ENCODE measurements at places on chromosomes 12 and 14. TPM values are rescaled to one million over a fixed set of nuclear protein-coding genes. Genes with fewer than 3 reads are reported as not detected.

Gene SLC10A1
- not detected for total RNA-seq

Gene PPP1R1A
- 1.4 TPM for total RNA-seq

Gene IL31
- not detected for total RNA-seq

Gene NOVA1
- total RNA-seq: 5.6 TPM

Gene TMEM253
- not detected for total RNA-seq

Gene OR4K17
- not detected for total RNA-seq

Gene TDG
- 18.6 TPM for total RNA-seq

Gene MYO1H
- not detected for total RNA-seq

Gene ADCY6
- 28.6 TPM for total RNA-seq

Gene KLRC2
- total RNA-seq: not detected

Gene TBX5
- total RNA-seq: not detected

Gene EPYC
- total RNA-seq: not detected

Gene HOXC13
- not detected for total RNA-seq

Gene NPFF
- total RNA-seq: not detected

DNA sequence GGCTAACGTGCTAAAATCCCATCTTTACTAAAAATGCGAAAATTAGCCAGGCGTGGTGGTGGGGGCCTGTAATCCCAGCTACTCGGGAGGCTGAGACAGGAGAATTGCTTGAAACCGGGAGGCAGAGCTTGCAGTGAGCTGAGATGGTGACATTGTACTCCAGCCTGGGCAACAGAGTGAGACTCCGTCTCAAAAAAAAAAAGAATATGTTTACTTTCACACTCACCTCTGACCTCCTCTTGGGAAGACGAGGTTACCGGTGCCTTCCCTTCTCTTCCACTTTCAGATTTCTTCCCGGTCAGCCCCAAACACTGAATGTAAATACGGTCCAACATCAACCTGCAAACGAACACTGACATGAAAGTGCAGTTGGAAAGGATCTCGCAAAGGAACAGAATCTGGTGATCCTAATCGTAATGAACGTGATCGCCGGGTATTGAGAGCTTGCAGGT, 31.8 kb upstream of the PPP1R13B start:
- DNase-seq: no peak
- no peaks in the 10 kb centered on the region for H3K36me3 ChIP-seq
- no peak overlapping the region for H3K4me3 ChIP-seq
- peaks cover 26% of the 10 kb centered on the region for H3K4me1 ChIP-seq
- H3K27ac ChIP-seq: peak overlapping the region; percentile 79

DNA sequence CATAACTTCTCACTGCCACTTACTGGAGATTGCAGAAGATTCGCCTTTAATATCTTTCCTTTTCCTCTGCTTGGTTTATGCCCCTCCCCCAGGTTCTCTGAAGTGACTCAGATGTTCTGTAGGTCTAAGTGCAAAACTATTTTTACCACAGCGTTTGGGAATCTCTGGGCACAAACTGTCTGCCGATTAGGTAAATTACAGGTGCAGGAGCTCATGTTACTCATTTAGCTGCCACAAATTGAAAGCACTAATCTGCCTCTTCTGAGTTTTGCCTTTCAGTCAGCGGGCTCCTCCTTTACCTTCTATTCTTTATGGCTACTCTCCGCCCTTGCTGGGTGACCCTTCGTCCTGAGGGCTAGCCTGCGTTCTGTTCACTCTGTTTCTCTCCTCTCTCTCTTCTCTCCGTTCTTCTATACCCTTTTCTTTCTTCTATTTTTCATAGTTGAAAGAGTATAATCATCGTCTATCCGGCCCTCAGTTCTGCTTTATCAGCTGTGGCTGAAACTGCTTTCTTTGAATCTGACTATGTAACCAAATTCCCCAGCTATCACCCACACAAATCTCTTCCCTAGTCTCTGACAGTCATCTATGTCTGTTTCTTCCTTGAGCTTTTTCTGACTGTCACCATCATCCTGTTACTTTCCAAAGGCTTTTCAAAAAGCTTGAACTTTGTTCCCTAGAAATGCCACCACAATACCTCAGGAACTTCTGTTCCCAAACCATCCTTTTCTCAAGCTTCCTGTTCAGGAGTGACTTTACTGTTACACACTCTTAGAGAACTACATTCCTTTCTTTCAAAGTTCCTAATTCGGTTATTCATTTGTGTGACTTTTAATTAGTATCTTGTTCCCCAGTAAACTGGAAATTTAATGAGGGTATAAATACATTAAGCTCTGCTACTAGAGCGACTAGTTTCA, 4.3 kb upstream of the MYF6 start:
- DNase-seq: no peak
- no peaks in the 10 kb centered on the region for H3K36me3 ChIP-seq
- no peak overlapping the region for H3K4me3 ChIP-seq
- H3K27ac ChIP-seq: no peak overlapping the region
- H3K27me3 ChIP-seq: peaks cover 6% of the 10 kb centered on the region

DNA sequence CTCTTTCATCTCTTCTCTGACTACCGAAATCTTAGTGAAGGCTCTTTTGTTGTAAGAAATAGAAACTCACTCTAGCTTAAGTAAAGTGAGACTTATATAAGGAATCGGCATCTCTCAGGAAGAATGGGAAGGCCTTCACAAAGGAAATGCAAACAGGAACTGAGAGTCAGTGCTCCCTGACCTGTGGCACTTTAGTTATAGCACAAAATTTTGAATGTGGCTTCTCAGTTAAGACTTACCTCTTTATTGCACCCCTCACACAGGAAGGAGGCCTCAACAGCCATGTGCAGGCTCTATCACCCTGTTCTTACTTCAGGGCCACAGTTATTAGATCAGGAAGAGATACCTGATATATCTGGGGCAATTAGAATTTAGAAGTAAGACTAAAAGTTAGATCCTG, 224.7 kb upstream of the EGLN3 start:
- H3K36me3 ChIP-seq: no peaks in the 10 kb centered on the region
- H3K27me3 ChIP-seq: no peaks in the 10 kb centered on the region
- peaks cover 4% of the 10 kb centered on the region for H3K4me1 ChIP-seq
- no peak overlapping the region for H3K4me3 ChIP-seq

- peaks cover 37% of the 10 kb centered on the region for H3K36me3 ChIP-seq
- no peak overlapping the region for H3K27ac ChIP-seq
- H3K4me3 ChIP-seq: no peak overlapping the region
- peaks cover 14% of the 10 kb centered on the region for H3K4me1 ChIP-seq
These were observed 12.7 kb downstream of the INF2 start for GRCh38 chr14:104702106-104702505.

- no peaks in the 10 kb centered on the region for H3K27me3 ChIP-seq
- H3K4me3 ChIP-seq: peak overlapping the region; percentile 95
- H3K27ac ChIP-seq: no peak overlapping the region
- peaks cover 27% of the 10 kb centered on the region for H3K4me1 ChIP-seq
- no peaks in the 10 kb centered on the region for H3K36me3 ChIP-seq
These were observed 1.4 kb downstream of the KTN1 start for GRCh38 chr14:55581342-55581771.

GRCh38 chr12:89828575-89828974, 119.9 kb upstream of the ATP2B1 start:
- no peak for DNase-seq
- no peaks in the 10 kb centered on the region for H3K36me3 ChIP-seq
- H3K27me3 ChIP-seq: no peaks in the 10 kb centered on the region
- no peaks in the 10 kb centered on the region for H3K4me1 ChIP-seq
- no peak overlapping the region for H3K27ac ChIP-seq
- H3K4me3 ChIP-seq: no peak overlapping the region

- DNase-seq: no peak
- H3K36me3 ChIP-seq: no peaks in the 10 kb centered on the region
- no peaks in the 10 kb centered on the region for H3K27me3 ChIP-seq
- no peak overlapping the region for H3K27ac ChIP-seq
These were observed 247.1 kb downstream of the SPTSSA start for GRCh38 chr14:34214961-34215360.

DNA sequence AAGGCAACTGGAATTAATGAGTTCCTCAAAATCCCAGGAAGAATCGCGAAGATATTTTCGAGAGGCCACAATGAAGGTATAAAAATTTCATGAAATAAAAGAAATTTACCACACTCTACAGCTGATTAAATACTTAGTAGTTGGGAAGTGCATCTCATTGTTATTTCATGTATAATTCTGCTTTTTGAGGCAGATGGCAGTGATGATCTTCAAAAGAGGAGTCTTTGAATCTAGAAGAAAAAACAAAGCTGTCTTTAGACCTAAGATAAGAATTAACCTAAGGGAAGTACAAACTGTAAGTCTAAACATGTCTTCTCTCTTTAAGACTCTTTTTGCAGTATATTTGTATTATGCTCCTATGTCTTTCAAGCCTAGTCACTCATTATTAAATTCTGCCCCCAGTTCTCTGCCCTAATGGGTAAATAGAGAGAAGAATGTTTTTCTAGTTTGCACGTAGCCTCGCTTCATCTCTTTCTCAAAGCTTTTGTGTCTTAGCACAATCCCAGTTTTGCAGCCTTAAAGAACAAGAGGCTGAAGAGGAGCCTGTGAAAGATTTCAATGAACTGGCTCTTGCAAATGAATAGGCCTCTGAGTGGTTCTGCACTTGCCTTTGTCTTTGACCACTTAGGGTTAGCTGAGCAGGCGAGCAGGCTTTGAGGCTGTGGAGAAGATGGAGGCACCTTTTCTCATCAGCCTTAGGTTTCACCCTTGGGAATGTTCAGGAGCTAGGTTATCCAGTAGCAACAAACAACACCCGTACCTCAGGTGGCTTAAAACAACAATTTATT, 32.7 kb downstream of the CFAP54 start:
- no peak for DNase-seq
- H3K4me3 ChIP-seq: no peak overlapping the region
- no peaks in the 10 kb centered on the region for H3K27me3 ChIP-seq
- H3K36me3 ChIP-seq: no peaks in the 10 kb centered on the region
- H3K4me1 ChIP-seq: no peaks in the 10 kb centered on the region
- H3K27ac ChIP-seq: no peak overlapping the region

DNA sequence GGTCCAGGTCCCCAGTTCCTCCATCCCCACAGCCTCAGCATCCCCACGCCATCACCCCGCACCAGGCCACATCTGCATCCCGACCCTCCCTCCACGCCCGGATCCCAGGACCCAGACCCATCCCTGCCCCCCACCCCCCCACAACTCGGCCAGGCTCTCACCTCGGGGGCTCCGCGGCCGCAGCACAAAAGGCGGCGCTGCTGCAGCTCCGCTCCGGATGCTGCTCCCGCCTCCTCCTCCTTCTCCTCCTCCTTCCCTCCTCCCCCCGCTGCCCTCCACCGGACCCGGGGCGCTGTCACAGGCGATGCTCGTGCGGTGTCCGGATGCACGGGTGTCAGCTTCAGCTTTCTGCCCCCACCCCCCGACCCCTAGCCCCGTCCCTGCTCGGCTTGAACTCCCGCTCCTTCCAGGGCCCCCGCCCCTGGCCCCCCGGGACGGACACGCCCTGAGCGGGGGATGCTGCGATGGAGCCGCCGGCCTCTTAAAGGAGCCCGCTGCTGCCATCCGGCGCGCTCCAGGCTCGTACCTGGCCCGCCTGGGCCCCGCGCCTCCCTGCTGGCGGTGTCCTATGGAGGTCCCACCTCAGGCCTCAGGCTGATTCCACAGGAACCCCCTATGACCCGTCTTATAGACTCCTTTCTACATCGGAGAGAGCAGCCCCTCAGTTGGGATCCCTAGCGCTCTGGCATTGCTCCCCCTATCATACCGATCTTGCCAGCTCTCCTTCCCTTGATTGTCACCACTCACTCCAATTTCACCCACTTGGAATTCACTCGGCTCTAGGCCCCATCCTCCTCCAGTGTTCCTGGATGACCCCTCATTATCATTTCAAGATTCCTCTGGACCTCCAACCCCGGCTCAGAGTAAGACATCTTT, at the start of gene MAP3K12:
TSS of gene MAP3K12 (minus strand) at position 193 of the 876 bp plus-strand sequence. CDS start 12,067 bp downstream, outside the sequence.
- H3K36me3 ChIP-seq: peaks cover 2% of the 10 kb centered on the region
- H3K27ac ChIP-seq: peak within 1 kb of the TSS; percentile 99
- peak; percentile 73 for DNase-seq
- no peaks in the 10 kb centered on the region for H3K27me3 ChIP-seq

DNA sequence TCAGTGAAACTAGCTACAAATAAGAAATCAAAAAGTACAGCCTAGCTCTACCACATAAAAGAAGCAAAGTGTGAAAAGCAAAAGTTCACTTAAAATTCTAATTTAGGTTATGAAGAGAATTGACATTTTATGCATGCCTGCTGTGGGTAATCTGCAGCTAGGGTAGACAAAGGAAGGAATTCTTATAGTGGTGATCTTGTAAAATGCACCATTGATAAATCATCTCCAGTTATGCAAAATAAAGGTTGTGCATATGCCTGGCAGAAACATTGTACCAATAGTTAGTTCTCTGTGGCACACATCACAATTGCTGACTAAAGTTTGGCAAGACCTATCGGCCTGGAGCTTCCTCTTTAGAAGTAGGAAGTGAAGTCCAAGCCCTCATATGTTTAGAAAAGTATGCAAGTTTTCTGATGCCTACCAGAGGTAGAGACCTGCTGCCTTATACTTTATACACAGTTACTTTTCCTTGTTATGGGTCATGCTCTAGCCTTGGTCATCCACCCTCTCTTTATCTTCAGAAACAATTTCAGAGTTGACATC, 78.3 kb downstream of the TSHR start:
- no peaks in the 10 kb centered on the region for H3K36me3 ChIP-seq
- no peaks in the 10 kb centered on the region for H3K27me3 ChIP-seq
- H3K4me1 ChIP-seq: no peaks in the 10 kb centered on the region
- H3K27ac ChIP-seq: no peak overlapping the region

DNA sequence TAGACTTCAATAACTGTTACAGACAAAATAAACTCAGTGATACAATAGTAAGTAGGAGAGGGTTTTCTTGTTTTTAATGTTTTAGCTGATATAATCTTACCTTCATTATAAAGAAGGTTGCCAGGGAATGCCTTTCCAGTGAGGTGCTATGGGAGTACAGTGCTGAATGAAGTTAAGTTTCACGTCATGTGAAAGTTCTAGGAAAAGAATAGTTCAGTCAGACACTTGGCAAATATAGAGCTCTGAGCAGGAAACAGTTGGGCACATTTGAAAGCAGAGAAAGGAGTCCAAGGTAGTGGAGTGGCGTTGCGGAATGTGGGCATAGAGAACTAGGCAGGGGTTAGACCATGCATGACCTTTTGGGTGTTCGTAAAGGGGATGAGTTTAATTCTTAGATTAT, 88.6 kb upstream of the DCN start:
- no peak overlapping the region for H3K27ac ChIP-seq
- H3K4me3 ChIP-seq: no peak overlapping the region
- DNase-seq: no peak
- H3K4me1 ChIP-seq: no peaks in the 10 kb centered on the region
- no peaks in the 10 kb centered on the region for H3K36me3 ChIP-seq

- H3K27ac ChIP-seq: no peak overlapping the region
- H3K4me3 ChIP-seq: no peak overlapping the region
- DNase-seq: no peak
- H3K27me3 ChIP-seq: no peaks in the 10 kb centered on the region
- H3K36me3 ChIP-seq: no peaks in the 10 kb centered on the region
These were observed 109.5 kb downstream of the DENND5B start for GRCh38 chr12:31481415-31481814.

- no peak overlapping the region for H3K27ac ChIP-seq
- no peak for DNase-seq
- H3K27me3 ChIP-seq: no peaks in the 10 kb centered on the region
- H3K36me3 ChIP-seq: no peaks in the 10 kb centered on the region
These were observed 147.1 kb downstream of the TMX1 start for GRCh38 chr14:51386983-51387735.

DNA sequence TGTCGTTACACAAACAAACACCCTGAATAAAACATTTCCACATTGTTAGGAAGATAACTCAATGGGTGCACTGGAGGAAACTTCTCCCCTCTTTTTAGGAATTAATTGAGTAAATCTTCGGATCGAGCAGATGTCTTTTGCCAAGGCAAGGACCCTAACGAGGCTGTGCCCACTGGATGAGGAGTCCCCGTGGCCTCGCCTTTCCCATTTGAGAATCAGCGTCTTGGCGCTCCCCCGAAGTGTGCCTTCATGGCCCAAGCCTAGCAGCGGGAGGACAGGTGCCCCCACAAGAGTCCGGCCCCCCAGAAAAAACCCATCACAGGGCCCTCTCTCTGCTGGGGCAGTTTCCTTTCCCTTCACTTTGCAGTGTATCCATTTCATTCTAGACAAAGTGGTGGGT, 246.6 kb downstream of the BCL11B start:
- H3K4me3 ChIP-seq: no peak overlapping the region
- H3K36me3 ChIP-seq: no peaks in the 10 kb centered on the region
- no peak for DNase-seq
- no peak overlapping the region for H3K27ac ChIP-seq
